Neural progenitor cell (in vitro differentiated cells): ENCODE measurements at places on chromosomes 3 and 15.

DNA sequence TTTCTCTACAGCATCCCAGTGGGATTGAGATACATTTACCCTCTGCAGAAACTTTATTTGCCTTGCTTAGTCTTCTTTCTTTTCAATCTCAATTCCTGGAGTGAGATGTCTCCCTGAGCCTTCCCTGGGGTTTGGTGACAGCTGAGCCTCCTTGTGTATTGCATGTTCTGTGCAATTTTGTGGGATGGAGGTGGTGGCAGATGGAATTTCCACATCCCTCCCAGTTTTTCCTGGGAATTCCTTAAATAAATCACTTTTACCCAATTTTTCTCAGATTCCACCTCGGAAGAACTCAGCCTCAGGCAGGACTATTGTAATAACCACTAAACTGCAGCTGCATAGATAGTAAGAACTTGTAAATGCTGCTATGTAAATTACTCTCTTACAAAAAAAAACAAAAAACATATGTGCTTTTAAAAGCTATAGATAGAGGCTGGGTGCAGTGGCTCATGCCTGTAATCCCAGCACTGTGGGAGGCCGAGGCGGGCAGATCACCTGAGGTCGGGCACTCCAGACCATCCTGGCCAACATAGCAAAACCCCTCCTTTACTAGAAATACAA lies 88.5 kb upstream of the ABHD17C start:
- H3K4me3 ChIP-seq = no peak overlapping the region
- no peaks in the 10 kb centered on the region for H3K36me3 ChIP-seq
- no peak overlapping the region for H3K27ac ChIP-seq
- no peaks in the 10 kb centered on the region for H3K4me1 ChIP-seq

- H3K4me3 ChIP-seq = no peak overlapping the region
- no peaks in the 10 kb centered on the region for H3K36me3 ChIP-seq
- no peaks in the 10 kb centered on the region for H3K27me3 ChIP-seq
- no peak for DNase-seq
- no peaks in the 10 kb centered on the region for H3K4me1 ChIP-seq
These were observed 26.2 kb upstream of the ATG7 start for GRCh38 chr3:11245827-11246662.

GRCh38 chr3:143585720-143586456 lies 262.4 kb downstream of the SLC9A9 start:
- peaks cover 22% of the 10 kb centered on the region for H3K4me1 ChIP-seq
- no peak overlapping the region for H3K27ac ChIP-seq
- H3K36me3 ChIP-seq = no peaks in the 10 kb centered on the region
- H3K4me3 ChIP-seq = no peak overlapping the region
- DNase-seq = no peak

- H3K27me3 ChIP-seq = no peaks in the 10 kb centered on the region
- H3K4me3 ChIP-seq = no peak overlapping the region
- DNase-seq = peak; percentile 64
- H3K4me1 ChIP-seq = peaks cover 18% of the 10 kb centered on the region
- no peaks in the 10 kb centered on the region for H3K36me3 ChIP-seq
- peak overlapping the region; percentile 4 for H3K27ac ChIP-seq
These were observed 35.0 kb upstream of the BSN start for GRCh38 chr3:49519296-49519695.

- H3K36me3 ChIP-seq = no peaks in the 10 kb centered on the region
- no peaks in the 10 kb centered on the region for H3K27me3 ChIP-seq
- H3K4me1 ChIP-seq = no peaks in the 10 kb centered on the region
- no peak overlapping the region for H3K4me3 ChIP-seq
- DNase-seq = no peak
These were observed 668.7 kb downstream of the OTOL1 start for GRCh38 chr3:162165346-162165745.

DNA sequence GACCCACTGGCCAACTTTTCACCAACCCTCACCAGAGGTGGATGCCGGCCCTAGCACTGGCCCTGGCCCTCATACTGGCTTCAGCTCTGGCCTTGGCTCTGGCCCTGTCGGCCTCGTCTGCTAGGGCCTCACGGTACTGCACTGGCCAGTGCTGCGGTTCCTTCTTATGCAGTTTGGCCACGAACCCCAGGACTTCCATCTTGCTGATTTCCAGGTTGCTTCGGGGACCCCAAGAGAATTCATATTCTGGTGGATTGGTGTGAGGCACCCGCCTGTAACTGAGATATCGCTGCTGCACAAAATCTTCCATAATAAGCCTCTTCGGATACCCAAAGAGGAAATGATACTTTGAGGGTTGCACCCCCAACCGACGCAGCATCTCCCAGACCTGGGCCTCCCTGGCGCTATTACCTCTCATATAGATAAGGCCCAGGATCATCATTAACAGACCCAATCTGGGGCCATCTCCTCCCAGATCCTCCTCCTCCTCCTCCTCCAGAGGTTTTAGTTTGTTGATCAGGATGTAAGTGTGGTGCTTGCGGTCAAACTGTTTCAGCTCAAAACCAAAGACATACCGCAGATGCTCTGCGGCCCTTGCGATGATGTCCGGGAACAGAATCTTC lies 883 bp downstream of the MAGEF1 start:
- H3K36me3 ChIP-seq = no peaks in the 10 kb centered on the region
- H3K27ac ChIP-seq = peak overlapping the region; percentile 96
- no peaks in the 10 kb centered on the region for H3K27me3 ChIP-seq
- no peak for DNase-seq
- peaks cover 15% of the 10 kb centered on the region for H3K4me1 ChIP-seq

DNA sequence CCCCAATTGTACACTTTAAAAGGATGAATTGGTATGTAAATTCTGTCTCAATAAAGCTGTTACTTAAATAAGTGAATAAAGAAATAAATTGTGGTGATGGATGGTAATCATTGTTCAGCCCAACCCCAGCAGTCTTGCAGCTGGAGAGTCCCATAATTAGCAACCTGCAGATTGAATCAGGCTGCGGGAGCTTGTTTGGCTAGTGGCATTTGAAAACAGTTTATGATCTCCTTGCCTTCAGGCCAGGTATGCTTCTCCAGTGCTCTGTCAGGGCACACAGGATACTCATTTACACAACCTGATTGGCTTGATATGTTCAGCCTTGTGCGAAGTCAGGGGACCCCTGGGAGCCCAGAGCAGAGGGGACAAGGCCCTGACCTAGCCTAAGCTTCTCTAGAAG lies 16.5 kb upstream of the TSEN2 start:
- H3K4me3 ChIP-seq = no peak overlapping the region
- no peaks in the 10 kb centered on the region for H3K36me3 ChIP-seq
- no peaks in the 10 kb centered on the region for H3K4me1 ChIP-seq
- no peak overlapping the region for H3K27ac ChIP-seq

GRCh38 chr3:158491968-158492367 lies 79.0 kb upstream of the MLF1 start:
- H3K27me3 ChIP-seq = no peaks in the 10 kb centered on the region
- H3K27ac ChIP-seq = no peak overlapping the region
- H3K4me1 ChIP-seq = peaks cover 16% of the 10 kb centered on the region
- no peak for DNase-seq
- no peak overlapping the region for H3K4me3 ChIP-seq

DNA sequence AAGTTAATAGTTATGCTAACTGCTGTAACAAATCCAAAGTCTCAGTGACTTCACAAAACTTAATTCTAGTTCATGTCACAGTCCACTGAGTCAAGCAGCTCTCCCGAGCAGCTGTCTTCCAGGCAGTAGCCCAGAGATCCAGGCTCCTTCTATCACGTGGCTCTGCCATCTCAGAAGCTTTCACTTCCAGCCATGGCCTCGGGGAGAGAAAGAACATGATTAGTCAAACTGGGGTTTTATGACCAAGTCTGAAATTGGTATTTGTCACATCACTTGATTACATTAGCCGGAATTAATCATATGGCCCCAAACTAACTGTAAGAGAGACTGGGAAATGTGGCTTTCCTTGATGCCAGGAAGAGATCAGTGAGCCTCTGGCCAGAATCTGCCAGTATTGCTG lies 70.2 kb upstream of the DGKG start:
- H3K27ac ChIP-seq = no peak overlapping the region
- no peaks in the 10 kb centered on the region for H3K27me3 ChIP-seq
- no peaks in the 10 kb centered on the region for H3K36me3 ChIP-seq
- no peaks in the 10 kb centered on the region for H3K4me1 ChIP-seq
- no peak overlapping the region for H3K4me3 ChIP-seq
- DNase-seq = no peak

DNA sequence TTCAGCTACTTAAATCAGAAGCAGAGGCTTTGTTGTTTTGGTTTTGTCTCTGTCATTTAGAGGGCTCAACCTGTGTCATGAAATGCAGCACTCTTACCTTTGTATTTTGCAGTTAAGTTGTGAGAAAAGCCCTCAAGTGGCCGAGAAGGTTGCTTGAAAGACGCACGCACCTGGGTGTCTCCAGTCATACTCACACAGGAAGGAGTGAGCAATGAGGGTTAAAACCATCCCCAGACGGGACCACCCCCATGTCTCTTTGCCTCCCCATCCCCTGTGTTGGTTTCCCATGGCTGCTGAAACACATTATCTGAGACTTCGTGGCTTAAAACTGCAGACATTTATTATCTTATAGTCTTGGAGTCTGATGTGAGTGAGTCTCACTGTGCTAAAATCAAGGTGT lies 376.1 kb upstream of the CFAP20DC start:
- no peak overlapping the region for H3K4me3 ChIP-seq
- no peaks in the 10 kb centered on the region for H3K36me3 ChIP-seq
- no peak overlapping the region for H3K27ac ChIP-seq

GRCh38 chr3:68485051-68485450 lies 447.3 kb downstream of the TAFA4 start:
- H3K36me3 ChIP-seq = no peaks in the 10 kb centered on the region
- H3K27me3 ChIP-seq = no peaks in the 10 kb centered on the region
- H3K4me1 ChIP-seq = peaks cover 30% of the 10 kb centered on the region
- peak; percentile 54 for DNase-seq
- no peak overlapping the region for H3K4me3 ChIP-seq
- no peak overlapping the region for H3K27ac ChIP-seq

- H3K36me3 ChIP-seq = no peaks in the 10 kb centered on the region
- H3K4me3 ChIP-seq = no peak overlapping the region
- no peak for DNase-seq
These were observed 15.4 kb downstream of the ALPK3 start for GRCh38 chr15:84832448-84833040.

- H3K4me1 ChIP-seq = no peaks in the 10 kb centered on the region
- H3K36me3 ChIP-seq = no peaks in the 10 kb centered on the region
- no peaks in the 10 kb centered on the region for H3K27me3 ChIP-seq
- H3K27ac ChIP-seq = no peak overlapping the region
These were observed 11.4 kb upstream of the SPTBN5 start for GRCh38 chr15:41905036-41905793.

GRCh38 chr3:61444782-61445181 lies 116.6 kb upstream of the PTPRG start:
- no peaks in the 10 kb centered on the region for H3K27me3 ChIP-seq
- H3K4me3 ChIP-seq = no peak overlapping the region
- no peaks in the 10 kb centered on the region for H3K36me3 ChIP-seq
- no peak for DNase-seq
- peaks cover 6% of the 10 kb centered on the region for H3K4me1 ChIP-seq

- H3K4me1 ChIP-seq = peaks cover 31% of the 10 kb centered on the region
- H3K27me3 ChIP-seq = peaks cover 40% of the 10 kb centered on the region
- H3K4me3 ChIP-seq = no peak overlapping the region
These were observed 15.3 kb downstream of the IGDCC3 start for GRCh38 chr15:65362491-65362890.

- no peaks in the 10 kb centered on the region for H3K4me1 ChIP-seq
- H3K27ac ChIP-seq = no peak overlapping the region
- no peak overlapping the region for H3K4me3 ChIP-seq
- DNase-seq = no peak
- no peaks in the 10 kb centered on the region for H3K27me3 ChIP-seq
These were observed 160.6 kb downstream of the SUCLG2 start for GRCh38 chr3:67493808-67494207.

DNA sequence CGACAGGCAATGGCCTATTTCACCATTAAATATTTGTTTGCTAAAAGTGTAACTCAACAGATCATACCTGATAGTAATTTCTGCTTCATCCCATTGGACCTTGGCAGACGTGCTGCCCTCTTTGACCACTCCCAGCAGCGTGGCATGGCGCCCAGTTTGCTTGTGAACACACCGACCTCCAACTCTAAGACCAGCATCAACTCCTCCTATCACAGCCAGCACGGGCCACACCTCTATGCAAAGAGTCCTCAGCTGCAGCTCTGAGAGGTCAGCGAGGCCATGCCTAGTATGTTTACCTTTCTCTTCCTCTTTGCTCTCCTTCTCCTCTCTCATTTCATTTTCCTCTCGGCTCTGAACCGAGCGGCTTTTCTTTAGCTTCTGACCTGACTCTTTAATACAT lies 80.6 kb downstream of the FBXL22 start:
- peaks cover 10% of the 10 kb centered on the region for H3K36me3 ChIP-seq
- DNase-seq = no peak
- no peaks in the 10 kb centered on the region for H3K4me1 ChIP-seq
- no peaks in the 10 kb centered on the region for H3K27me3 ChIP-seq
- no peak overlapping the region for H3K4me3 ChIP-seq
- H3K27ac ChIP-seq = no peak overlapping the region

DNA sequence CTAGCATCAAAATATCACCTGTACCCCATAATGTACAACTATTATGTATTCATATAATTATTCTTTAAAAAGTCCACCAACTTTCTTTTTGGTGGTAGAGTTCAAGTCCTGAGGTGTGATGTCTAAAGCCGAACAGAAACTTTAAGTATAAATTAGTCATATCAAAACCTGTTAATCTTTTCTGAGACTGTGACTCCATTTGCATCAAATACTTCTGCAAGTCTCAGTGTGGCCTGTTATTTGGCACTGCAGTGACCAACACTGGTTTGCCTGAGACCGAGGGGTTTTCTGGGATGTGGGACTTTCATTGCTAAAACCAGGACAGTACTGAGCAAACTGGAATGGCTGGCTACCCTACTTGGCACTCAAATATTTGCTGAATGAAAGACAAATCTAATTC lies 7.3 kb downstream of the NGLY1 start:
- H3K4me1 ChIP-seq = no peaks in the 10 kb centered on the region
- H3K4me3 ChIP-seq = no peak overlapping the region
- no peak overlapping the region for H3K27ac ChIP-seq
- no peaks in the 10 kb centered on the region for H3K27me3 ChIP-seq
- peaks cover 13% of the 10 kb centered on the region for H3K36me3 ChIP-seq
- DNase-seq = no peak
